CD4-positive, alpha-beta T cell treated with Interferon gamma for 1 hour (primary cell): ENCODE measurements at places on chromosomes 13 and 19.

GRCh38 chr13:110964229-110965037, 49.6 kb upstream of the ANKRD10 start:
- no peak for DNase-seq

DNA sequence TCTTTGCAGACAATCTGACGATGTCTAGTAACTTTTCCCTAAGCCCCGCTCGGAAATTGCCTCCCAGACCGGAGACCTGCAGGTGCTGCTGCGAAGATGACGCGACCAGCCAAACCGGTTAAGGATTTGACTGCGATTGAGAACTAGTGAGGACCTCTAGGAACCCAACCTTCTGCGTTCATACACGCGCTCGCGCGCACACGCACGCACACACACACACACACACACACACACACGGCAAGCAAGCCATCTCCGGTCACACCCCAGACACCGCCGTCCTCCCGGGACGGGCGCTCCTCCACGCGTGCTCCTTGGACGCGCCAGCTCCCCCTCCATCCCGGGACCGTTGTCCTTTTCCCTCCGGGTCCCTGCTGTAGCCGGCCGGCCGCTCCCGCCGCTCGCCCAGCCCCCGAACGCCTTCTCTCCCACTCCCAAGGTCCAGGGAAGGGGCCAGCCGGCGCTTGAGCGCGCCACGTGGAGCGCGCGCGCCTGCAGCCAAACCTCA, 1.2 kb downstream of the TBC1D4 start:
- no peak for DNase-seq

- DNase-seq = no peak
Observed at GRCh38 chr19:13917888-13918406, 11.9 kb downstream of the CC2D1A start.

DNA sequence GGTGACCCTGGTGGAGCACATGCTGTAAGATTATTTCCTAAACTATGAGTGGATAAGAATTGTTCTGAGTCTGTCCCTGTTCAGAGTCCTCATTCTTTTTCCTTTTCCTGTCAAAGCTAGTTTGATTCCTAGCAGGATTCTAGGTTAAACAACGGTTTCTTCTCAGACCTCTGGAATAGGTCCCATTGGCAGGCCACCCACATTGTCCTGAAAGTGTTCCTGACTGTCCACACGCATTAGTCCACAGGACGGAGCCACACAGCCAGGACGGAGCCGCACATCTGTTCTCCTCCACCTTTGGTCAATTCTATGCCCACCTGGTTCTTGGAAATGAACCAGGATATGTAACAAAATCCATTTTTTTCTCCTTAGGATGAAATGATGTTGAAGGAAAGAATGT, 46.1 kb downstream of the ANKRD10 start:
- no peak for DNase-seq

DNA sequence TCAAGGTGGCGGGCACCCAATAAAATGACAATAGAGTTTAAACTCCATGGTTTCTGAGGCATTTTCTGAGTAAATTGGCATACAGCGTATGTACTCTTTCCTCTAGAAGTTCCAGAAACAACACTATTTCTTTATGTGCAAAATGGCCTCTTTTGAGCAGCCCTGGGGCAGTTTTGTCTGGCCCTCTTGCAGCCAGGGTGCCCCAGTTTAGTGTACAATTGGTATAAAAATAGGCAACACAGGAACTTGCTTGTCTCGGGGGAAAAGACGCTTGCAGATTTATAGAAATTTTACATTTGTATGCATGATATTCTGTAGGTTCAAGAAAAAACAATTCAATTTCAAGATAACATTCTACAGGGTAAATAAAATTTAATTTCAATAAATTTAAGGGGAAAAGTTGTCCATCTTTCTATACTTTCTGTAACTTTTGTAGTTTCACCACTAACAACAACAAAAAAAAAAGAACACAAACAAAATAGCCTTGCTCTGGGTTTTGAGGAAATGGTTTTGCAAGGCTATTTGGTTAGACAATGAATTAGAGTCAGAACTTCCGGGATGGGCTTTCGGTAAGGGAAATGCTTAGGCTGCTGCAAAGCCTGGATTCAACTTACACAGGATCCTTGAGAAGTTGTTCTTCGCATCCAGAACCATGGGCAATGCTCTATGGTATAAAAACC, 45.3 kb downstream of the LRCH1 start:
- no peak for DNase-seq

- no peak for DNase-seq
Observed at GRCh38 chr19:39820696-39821095, 13.3 kb downstream of the DYRK1B start.

- no peak for DNase-seq
Observed at GRCh38 chr13:89027694-89028306, 1356.6 kb downstream of the SLITRK5 start.

GRCh38 chr13:46679369-46680120, 117.4 kb downstream of the ESD start:
- DNase-seq = peak; percentile 47

DNA sequence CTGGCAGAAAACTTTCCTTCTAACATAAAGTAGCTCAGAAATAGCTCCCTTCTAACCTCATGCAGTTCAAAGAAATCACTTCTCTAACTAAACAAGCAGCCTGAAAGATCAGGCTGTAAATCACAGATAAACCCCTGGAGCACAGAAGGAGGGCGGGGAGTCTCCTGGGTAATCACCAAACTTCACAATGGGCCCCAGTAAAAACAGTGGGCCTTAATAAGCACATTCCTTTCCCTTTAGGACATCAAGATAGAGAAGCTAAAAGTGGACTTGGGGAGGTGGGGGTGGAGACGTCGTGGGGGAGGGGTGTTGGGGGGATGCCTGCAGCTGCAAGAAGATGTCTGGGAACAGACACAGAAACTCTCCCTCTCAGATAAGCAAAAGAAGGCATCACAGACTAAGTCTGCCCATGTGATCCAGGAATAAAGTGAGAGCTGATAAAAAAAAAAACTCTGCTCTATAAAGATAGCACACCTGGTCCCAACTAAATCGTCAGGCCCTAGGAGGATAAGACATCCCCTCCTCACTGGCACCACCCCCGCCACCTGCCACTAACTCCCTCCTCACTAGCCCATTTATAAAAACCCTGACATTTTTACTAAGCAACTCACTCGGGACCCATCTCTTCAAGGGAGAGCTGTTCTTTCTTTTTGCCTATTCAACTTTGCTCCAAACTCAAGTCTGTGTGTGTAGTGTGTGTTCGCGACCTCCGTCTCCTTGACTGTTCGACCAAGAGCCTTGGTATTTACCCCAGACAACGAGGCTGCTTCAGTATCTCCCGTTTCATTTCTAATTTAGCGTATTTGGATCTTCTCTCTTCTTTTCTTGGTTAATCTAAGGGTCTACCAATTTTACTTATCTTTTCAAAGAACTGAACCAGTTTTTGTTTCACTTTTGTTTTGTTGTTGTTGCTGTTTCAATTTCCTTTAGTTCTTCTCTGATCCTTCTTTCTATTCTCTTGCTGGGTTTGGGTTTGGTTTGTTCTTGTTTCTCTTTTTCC, 31.7 kb downstream of the DNAJC15 start:
- DNase-seq = peak; percentile 20

DNA sequence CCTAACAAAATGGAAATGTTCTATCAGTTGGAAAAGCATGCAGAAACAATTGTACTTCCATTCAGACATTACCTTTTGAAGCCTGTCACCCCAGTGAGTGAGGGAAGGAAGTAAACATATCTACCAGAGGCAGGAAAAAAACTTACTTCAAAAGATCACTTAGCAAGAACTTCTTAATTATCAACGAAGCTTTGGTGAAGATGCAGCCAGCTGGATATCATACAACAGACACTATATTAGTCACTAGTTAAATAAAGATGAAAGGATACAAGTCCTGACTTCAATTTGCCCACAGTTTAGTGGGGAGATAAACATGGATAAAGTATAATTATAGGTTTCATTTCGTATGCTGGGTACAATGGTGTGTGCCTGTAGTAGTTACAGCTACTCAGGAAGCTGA, 148.8 kb downstream of the TNFRSF19 start:
- DNase-seq = no peak

DNA sequence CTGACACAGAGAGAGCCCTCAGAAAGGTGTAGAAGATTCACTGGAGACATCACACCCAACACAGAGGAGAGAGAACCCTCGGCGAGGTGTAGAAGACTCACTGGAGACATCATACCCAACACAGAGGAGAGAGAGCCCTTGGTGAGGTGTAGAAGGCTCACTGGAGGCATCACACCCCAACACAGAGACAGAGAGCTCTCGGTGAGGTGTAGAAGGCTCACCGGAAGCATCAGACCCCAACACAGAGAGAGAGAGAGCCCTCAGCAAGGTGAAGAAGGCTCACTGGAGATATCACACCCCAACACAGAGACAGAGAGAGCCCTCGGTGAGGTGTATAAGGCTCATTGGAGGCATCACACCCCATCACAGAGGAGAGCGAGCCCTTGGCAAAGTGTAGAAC, 826.5 kb downstream of the UQCRFS1 start:
- DNase-seq = no peak

GRCh38 chr19:29483641-29483920, 42.2 kb upstream of the VSTM2B start:
- no peak for DNase-seq

DNA sequence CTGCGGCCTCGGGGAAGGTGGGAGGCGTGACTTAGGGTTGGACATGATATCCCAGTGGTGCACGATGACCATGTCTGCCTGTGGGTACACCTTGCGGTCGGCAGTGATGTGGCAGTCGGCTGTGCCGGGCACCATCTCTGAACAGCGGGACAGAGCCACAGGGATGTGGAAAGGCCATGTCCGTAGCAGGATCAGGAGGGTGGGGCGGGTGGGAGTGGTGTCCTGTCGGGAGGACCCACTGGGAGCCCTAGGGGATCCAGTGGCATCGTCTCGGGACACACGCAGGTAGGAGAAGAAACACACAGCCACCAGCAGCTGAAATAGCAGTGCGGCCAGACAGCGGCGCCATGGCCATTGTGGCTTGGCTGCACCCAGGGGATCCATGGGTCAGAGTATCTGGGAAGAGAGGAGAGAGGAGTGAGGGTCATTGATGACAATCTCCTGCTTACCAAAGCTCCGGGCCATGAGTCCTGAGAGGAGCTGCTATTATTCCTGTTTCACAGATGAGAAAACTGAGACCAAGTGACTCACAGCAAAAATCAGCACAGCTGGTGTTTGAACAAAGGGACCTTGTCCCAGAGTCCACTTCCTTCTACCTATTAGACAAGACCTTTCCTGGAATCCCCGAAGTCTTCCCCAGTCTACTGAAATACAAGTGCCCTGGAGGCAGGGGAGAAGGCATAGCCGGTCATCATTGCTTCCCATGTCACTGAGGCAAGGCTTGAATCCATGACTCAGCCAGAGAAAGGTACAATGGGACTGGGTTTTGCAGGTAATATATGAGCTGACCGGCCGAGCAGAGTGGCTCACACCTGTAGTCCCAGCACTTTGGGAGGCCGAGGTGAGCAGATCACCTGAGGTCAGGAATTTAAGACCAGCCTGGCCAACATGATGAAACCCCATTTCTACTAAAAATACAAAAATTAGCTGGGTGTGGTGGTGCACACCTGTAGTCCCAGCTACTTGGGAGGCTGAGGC, 5.2 kb upstream of the FUT6 start:
- DNase-seq = no peak

GRCh38 chr19:49553451-49554271, 25.9 kb downstream of the RCN3 start:
- DNase-seq = no peak

GRCh38 chr13:109145631-109146030, 516.2 kb downstream of the MYO16 start:
- DNase-seq = no peak

- peak; percentile 25 for DNase-seq
Observed at GRCh38 chr19:13796301-13797057, 1.2 kb downstream of the ZSWIM4 start.

GRCh38 chr13:72565893-72566292, 161.5 kb downstream of the MZT1 start:
- DNase-seq = no peak
